ENCODE measurements at places on chromosomes 6 and 20.

DNA sequence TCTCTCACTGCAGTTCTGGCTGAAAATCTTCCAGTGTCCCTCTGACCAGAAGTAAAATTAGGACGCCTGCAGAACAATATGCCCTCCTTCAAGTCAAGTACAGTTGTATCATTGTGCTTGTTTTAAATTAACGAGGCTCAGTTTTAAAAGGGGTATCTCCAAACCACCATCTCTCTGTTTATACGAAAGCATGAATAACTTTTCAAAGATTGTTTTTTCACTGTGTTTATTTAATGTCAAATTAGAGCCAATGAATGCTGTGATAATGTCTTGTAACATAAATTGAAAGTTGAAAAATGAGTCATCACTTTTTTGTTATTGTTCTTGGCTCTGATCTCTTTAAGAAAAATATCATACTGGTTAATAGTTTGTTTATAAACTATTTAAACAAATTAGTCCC is 230.7 kb upstream of the THEMIS start:
- no peak for DNase-seq

DNA sequence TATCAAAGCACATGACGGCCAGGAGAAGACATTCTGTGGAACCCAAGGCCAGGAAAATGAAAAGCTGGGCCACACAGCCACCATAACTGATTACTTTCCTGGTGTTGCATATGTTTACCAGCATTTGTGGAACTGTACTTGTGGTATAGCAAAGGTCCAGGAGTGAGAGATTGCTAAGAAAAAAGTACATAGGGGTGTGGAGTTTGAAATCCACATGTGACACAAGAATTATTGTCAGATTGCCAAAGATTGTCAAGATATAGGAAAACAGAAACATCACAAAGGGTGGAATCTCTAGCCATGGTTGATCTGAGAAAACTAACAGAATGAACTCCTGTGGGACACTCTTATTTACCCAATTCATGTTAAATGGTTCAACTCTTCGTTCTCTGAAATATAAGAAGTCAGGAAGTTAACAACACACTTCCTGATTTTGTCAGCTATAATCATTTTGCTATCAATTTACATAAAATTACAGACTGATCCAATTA is at the start of gene OR2B2:
Gene OR2B2, minus strand, starts transcription at position 441 of the 491 bp plus-strand sequence. Its CDS starts 77 bp downstream, at position 364.
- no peak for DNase-seq

- no peak for DNase-seq
Observed at GRCh38 chr6:133630651-133631050, 258.3 kb upstream of the TCF21 start.

GRCh38 chr6:106637717-106638341 is 8.5 kb downstream of the QRSL1 start:
- DNase-seq: peak; percentile 54

DNA sequence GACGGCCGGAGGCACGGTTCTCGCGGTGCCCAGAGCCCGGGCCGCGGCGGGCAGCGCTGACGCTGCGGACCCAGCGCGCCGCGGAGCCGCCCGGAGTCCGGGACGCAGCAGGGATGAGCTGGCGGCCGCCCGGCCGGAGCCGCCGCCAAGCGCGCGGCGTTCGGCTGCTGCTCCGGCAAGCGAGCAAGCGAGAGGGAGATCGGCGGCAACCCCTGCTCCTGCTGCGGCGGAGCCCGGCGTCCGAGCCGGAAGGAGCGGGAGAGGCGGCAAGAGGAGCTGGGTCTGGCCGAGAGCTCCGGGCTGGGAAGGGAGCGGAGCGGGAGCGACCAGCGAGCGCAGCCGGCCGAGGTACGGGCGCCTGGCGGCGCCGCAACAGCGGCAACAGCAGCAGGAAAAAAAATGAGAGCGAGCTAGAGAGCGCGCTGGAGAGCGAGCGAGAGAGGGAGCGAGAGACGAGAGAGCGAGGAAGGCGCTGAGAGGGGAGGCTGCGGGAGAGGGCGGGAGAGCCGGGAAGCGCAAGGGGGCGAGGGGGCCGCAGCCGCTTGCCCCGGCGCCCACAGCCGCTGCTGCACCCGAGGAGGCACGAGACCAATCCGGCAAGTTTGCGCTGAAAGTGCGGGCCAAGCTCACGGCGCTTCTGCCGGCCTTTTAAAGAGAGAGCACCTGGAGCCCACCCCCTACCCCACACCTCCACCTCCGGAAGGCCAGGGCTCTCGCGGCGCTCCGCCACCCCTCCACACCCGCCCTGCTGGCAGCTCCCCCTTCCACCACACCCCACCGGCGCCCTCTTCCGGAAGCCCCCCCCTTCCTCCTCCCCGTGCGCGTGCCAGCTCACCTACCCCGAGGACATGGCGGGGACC is 496 bp downstream of the GRM4 start:
- no peak for DNase-seq

- DNase-seq: peak; percentile 30
Observed at GRCh38 chr6:117829594-117830319, 77.3 kb upstream of the SLC35F1 start.

GRCh38 chr6:166862978-166863530 is 93.3 kb downstream of the RNASET2 start:
- DNase-seq: no peak

GRCh38 chr20:36521526-36521925 is 19.8 kb upstream of the MYL9 start:
- DNase-seq: no peak

- no peak for DNase-seq
Observed at GRCh38 chr6:110493253-110493800, 16.9 kb upstream of the SLC22A16 start.

DNA sequence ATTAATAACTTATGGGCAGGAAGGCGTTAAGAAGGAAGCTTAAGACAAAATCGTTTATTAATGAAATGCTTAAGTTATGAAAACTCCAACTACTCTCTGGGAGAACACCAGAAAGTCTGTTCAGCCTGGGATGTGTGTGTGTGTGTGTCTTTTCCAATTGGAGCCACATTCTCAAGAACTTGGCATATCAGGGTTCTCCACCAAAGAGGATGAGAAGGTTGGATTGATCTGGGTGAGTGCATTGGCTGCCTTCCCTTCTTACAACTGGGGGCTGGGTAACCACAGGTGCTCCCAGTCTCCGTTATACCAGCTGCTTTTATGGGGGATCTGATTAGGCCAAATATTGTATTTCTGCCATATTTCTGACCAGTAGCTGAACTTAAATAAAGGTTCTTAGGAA is 102.1 kb downstream of the MAN1A1 start:
- DNase-seq: no peak

- DNase-seq: no peak
Observed at GRCh38 chr20:62355516-62355877, 11.6 kb downstream of the LAMA5 start.

DNA sequence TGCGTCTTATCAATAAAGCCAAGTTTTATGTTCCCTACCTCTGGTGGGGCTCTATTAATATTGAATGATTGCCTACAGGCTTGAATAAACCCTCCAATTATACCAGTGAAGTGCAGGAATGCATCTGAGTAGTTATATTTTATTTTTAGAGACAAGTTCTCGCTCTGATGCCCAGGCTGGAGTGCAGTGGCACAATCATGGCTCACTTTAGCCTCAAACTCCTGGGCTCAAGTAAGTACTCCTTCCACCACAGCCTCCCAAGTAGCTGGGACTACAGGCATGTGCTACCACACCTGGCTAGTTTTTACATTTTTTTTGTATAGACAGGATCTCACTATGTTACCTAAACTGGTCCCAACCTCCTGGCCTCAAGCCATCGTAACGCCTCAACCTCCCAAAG is 26.1 kb upstream of the UBE2J1 start:
- no peak for DNase-seq

GRCh38 chr6:136415351-136416007 is 125.8 kb upstream of the BCLAF1 start:
- DNase-seq: no peak

Measured in GM13976 (cell line).